PC-3 (cell line): ENCODE measurements at places on chromosomes 12 and 14. TPM values are rescaled to one million over a fixed set of nuclear protein-coding genes. Genes with fewer than 3 reads are reported as not detected.

PTCSC3 gene
- not detected in 2 replicates for total RNA-seq

- peak; percentile 55 for DNase-seq
These were observed 30.4 kb downstream of the FRS2 start for GRCh38 chr12:69500631-69501030.

GRCh38 chr12:79295572-79295971 is 395.2 kb downstream of the PAWR start:
- no peak for DNase-seq

DNA sequence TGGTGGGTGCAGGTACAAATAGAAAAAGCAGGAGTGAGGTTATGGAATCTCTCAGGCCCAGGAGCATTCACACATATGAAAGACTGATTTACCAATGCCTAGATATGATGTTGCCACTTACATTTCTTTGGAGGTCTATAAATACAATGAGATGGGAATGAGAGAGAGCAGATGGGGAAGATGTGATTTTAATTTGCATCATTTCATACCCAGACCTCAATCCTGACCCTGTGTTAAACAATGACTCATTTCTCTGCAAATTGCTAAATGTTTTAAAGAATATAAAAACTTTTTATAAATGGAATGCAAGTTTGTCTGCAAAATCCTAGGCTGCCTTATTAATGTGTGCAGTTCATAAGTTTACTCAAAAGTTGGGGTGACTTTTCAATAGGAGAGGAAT is 38.6 kb upstream of the GNG2 start:
- DNase-seq, result peak; percentile 9

GRCh38 chr12:43585676-43586075 is 33.7 kb upstream of the ADAMTS20 start:
- DNase-seq, result no peak

ACOT6 gene
- total RNA-seq, result not detected in 2 replicates

DNA sequence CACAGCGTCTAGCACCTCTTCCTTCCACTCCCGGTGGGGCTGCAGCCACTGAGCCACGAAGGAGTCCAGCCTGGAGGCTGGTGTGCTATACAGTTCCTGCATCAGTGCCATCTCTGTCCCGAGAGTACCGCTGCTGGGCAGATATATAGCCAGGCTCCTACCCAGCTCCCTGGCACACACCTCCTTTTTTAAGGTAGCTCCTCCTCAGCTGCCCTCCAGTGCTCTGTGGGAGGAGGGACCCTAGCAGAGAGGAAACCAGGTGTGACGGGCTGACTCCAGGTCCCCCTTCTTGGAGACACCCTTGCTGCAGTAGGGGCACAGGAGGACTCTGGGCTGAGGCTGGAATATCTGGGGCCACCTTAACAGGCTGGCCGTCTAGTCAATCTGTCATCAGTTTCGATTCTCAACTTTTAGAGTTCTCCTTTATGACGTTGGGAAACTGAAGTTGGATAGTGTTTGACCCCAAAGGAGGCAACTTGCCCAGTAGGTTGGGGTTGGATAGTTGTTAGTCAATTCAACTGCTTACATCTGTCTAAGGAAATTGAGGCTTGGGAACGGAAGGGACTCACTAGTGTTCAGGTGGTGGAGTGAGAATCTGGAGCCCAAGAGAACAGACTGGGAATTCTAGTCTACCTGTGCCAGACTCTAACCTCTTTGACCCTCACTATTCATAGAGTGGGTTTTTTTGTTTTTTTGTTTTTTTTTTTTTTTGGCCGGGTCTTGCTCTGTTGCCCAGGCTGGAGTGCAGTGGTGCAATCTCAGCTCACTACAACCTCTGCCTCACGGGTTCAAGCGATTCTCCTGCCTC is at the start of gene OASL:
OASL (minus strand) TSS at position 386 of the 808 bp plus-strand sequence; CDS start at position 111, 275 bp downstream.
- peak; percentile 63 for DNase-seq

DNA sequence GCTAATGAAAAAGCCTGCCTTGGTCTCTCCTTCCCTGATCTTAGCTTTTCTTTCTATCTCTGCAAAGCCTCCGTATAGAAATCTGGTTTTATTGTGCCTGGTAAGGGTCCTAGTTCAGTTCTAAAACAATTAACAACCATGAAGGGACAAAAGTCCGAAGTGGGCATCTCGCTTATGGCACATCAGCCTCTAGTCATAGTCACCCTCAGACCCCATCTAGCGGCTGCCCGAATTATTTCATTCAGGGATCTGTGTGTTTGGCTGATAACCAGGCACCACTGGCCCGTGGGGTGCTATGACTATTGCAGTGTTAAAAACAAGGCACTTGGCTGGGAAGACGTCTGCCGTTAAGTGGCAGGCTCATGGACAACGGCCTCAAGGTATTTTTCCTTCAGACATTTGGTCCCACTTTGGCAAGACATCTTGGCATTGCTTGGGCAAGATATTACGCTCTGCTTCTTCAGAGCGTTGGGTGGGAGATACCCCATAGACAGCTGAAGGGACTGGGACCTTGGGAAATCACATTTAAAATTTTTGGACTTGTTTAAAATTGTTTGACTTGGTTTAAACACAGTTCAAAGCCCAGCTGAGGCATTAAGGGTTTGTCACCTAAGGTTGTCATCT is 87.1 kb downstream of the SINHCAF start:
- DNase-seq, result peak; percentile 90

DNA sequence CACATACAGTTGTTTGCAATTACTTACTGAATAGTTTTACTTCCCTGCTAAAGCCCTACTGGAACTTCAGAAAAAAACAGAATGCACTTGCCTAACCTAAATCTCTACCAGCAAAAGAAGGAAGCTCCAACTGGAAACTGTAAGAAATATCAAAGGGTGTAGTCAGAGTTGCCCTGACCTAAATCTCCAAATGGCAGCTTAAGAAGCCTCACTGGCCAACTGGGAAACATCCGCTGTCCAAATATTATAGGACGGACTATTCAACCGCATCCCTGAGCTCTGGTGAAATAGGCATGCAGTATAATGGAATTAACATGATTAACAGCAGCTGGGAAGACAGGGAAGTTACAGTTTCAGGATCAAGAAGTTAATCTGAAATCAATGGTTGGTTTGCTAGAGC is 24.3 kb downstream of the ANAPC7 start:
- no peak for DNase-seq

DNA sequence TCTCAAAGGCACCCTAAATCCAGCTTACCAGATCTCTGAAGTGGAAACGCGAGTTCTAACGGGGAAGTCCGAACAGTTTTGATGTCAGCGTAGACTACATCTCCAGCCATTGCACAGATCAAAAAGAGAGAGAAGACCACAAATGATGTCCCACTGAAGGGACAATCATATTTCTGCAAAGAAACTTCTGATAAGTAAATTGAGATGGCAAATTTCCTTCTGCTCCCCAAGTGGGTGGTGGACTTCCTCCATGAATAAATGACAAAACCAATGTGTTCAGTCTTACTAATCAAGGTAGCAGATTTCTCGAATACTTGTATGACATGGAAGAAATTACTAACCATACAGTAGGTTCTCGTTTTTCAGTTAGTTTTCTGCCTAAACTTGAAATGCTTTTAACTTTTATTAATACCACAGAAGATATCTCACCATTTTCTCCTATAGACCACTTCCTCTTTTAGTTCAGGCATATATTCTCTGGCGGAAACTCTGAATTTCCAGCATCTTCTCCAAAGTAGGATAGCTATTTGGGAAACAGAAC is at the start of gene CLECL1:
CLECL1 (minus strand) TSS at position 177 of the 541 bp plus-strand sequence.
- no peak for DNase-seq

TRIM9 gene
- 2.5 and 2.6 TPM in 2 replicates for total RNA-seq

PELI2 gene
- total RNA-seq, result 0.11 and 0.23 TPM in 2 replicates

DNA sequence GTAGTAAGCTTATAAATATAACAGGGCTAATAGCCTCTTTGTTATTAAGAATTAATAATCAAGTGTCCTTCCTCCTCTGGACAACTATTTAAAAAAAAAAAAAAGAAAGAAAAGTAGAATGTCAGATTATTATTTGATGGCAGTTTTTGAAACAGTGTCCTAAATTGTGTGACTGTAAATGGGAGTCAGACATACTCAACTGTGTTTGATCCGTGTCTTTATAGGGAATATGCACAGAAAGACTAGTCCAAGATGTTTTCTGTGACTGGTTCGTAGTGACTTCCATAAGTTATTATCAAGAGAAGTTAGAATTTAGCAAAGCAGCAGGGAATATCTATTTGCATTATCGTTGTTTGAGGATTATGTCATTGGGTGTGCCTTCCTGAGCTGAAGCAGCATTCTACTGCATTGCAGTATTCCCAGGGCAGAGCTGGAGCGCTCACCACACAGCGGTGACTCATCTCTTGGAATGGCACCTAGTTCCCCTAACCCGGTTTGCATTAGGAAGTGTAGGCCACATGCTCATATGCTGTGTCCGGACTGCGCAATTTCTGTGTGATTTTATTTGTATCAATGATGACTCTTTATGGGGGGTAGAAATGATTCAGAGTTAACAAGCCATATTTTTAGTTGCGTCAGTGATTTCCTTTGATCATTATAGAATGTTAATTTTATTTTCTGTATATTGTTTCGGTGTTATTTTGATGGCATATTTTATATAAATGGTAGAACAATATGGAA is 7.9 kb downstream of the DYNC1H1 start:
- peak; percentile 100 for DNase-seq

- DNase-seq, result no peak
These were observed 31.9 kb downstream of the KNTC1 start for GRCh38 chr12:122558745-122559641.
